ENCODE measurements at places on chromosomes 13 and 19. TPM values are rescaled to one million over a fixed set of nuclear protein-coding genes. Genes with fewer than 3 reads are reported as not detected.
A peak's percentile ranks its signal among the peaks of the same experiment; 100 is the strongest.

GRCh38 chr13:75934889-75935288, 298.8 kb downstream of the LMO7 start:
- no peaks in the 10 kb centered on the region for H3K4me1 ChIP-seq
- no peak overlapping the region for H3K4me3 ChIP-seq
- H3K27me3 ChIP-seq, result no peaks in the 10 kb centered on the region
- H3K36me3 ChIP-seq, result no peaks in the 10 kb centered on the region
- DNase-seq, result no peak

- no peaks in the 10 kb centered on the region for H3K27me3 ChIP-seq
- H3K4me1 ChIP-seq, result no peaks in the 10 kb centered on the region
- no peaks in the 10 kb centered on the region for H3K36me3 ChIP-seq
Observed at GRCh38 chr19:12885749-12886650, 1.0 kb downstream of the KLF1 start.

- no peak for DNase-seq
- H3K36me3 ChIP-seq, result no peaks in the 10 kb centered on the region
- H3K27ac ChIP-seq, result no peak overlapping the region
- H3K4me1 ChIP-seq, result no peaks in the 10 kb centered on the region
- no peaks in the 10 kb centered on the region for H3K27me3 ChIP-seq
Observed at GRCh38 chr13:77514336-77514726, 21.2 kb upstream of the SCEL start.

Gene KLF2
- 223 TPM for total RNA-seq

DNA sequence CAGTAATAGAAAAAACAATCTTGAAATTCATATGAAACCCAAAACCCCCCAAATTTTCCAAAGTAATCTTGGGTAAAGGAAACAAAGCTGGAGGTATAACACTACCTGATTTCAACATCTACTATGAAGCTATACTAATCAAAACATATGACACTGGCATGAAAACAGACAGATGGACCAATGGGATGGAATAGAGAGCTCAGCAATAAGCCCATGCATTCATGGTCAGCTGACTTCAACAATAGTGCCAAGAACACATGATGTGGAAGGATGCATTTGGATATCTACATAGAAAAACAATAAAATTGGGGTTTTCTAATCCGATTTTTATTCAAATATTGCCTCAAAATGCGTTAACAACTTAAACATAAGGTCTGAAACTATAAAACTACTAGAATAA, 32.2 kb upstream of the ZNF766 start:
- DNase-seq, result no peak
- no peaks in the 10 kb centered on the region for H3K4me1 ChIP-seq
- no peaks in the 10 kb centered on the region for H3K27me3 ChIP-seq
- no peak overlapping the region for H3K27ac ChIP-seq

Gene SHC2
- 31.4 TPM for total RNA-seq

DNA sequence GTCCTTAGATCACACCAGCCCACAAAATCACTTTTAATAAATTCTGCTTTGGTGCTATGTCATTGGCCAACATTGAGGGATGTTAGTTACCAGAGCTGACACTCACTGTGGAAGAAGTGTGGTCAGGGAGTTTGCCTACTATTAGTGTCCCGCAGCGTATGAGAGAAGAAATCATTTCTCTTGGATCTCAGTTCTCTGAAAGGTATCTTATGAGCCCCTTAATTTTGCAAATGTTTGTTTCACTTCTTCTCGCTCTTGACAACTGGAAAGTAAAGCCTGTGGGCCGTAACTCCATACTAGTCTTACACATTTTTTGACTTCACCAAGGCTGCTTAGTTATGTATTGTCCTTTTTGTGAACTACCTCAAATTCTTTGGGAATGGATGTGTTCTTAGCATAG, 80.9 kb downstream of the FLT1 start:
- no peak overlapping the region for H3K4me3 ChIP-seq
- no peaks in the 10 kb centered on the region for H3K36me3 ChIP-seq
- H3K27ac ChIP-seq, result no peak overlapping the region

Gene CEACAM19
- total RNA-seq, result 12.7 TPM

Gene KPNA3
- total RNA-seq, result 29.9 TPM

Gene ESD
- 113 TPM for total RNA-seq

Gene RAB4B
- 33.3 TPM for total RNA-seq

GRCh38 chr19:41977916-41978315, 16.1 kb downstream of the ATP1A3 start:
- H3K36me3 ChIP-seq, result no peaks in the 10 kb centered on the region
- H3K27me3 ChIP-seq, result no peaks in the 10 kb centered on the region
- no peak overlapping the region for H3K4me3 ChIP-seq
- no peak for DNase-seq
- no peaks in the 10 kb centered on the region for H3K4me1 ChIP-seq

DNA sequence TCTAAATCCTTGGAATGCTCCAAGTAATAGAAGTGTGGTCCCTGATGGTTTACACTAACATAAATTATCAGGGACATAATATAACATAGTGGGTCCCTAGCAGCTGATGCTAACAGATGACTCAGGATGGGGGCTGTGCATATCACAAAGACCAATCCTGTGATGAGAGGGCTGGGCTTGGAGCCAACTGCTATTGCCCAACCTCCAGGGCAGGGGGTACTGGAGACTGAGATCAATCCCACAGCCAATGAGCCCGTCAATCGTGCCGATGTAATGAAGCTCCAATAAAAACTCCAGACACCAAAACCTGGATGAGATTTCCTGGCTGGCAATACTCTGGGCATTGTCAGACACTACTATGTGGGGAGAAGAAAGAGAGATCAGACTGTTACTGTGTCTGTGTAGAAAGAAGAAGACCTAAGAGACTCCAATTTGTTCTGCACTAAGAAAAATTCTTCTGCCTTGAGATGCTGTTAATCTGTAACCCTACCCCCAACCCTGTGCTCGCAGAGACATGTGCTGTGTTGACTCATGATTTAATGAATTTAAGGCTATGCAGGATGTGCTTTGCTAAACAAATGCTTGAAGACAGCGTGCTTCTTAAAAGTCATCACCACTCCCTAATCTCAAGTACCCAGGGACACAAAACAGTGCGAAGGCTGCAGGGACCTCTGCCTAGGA, 33.4 kb downstream of the ABCC4 start:
- no peaks in the 10 kb centered on the region for H3K4me1 ChIP-seq
- no peak overlapping the region for H3K27ac ChIP-seq
- H3K27me3 ChIP-seq, result no peaks in the 10 kb centered on the region
- no peaks in the 10 kb centered on the region for H3K36me3 ChIP-seq
- no peak overlapping the region for H3K4me3 ChIP-seq
- DNase-seq, result peak; percentile 60

GRCh38 chr13:93118081-93118615, 108.5 kb upstream of the GPC6 start:
- H3K27ac ChIP-seq, result no peak overlapping the region
- no peak overlapping the region for H3K4me3 ChIP-seq
- H3K27me3 ChIP-seq, result no peaks in the 10 kb centered on the region
- DNase-seq, result no peak

Gene DLEU7
- 0.39 TPM for total RNA-seq

Gene VMAC
- 3.9 TPM for total RNA-seq

Gene ZNF823
- 8.7 TPM for total RNA-seq

- H3K36me3 ChIP-seq, result no peaks in the 10 kb centered on the region
- no peak for DNase-seq
- H3K4me3 ChIP-seq, result no peak overlapping the region
- H3K27ac ChIP-seq, result no peak overlapping the region
- no peaks in the 10 kb centered on the region for H3K4me1 ChIP-seq
Observed at GRCh38 chr19:51131780-51132680, 7.3 kb downstream of the SIGLEC9 start.

DNA sequence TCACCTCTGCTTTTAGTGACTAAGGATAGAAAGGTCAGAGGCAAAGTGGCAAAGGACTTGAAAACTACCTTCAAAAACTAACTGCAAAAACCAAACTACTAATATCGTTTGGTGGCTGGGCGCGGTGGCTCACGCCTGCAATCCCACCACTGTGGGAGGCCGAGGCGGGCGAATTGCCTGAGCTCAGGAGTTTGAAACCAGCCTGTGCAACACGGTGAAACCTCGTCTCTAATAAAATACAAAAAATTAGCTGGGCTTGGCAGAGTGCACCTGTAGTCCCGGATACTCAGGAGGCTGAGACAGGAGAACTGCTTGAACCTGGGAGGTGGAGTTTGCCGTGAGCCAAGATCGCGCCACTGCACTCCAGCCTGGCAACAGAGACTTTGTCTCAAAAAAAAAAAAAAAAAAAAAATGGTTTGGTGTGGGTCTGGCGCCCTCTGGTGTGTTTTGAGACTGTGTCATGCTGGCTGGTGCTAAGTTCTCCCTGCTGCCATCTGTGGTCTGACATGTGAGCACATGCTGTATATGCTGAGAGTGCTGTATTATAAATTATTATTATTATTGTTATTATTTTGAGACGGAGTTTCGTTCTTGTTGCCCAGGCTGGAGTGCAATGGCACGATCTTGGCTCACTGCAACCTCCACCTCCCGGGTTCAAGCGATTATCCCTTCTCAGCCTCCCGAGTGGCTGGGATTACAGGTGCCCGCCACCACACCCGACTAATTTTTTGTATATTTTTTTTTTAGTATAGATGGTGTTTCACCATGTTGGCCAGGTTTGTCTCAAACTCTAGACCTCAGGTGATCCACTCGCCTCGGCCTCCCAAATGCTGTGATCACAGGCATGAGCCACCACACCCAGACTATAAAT, 36.0 kb upstream of the RNF17 start:
- no peaks in the 10 kb centered on the region for H3K36me3 ChIP-seq
- peak; percentile 75 for DNase-seq
- H3K27me3 ChIP-seq, result no peaks in the 10 kb centered on the region
- no peak overlapping the region for H3K27ac ChIP-seq

DNA sequence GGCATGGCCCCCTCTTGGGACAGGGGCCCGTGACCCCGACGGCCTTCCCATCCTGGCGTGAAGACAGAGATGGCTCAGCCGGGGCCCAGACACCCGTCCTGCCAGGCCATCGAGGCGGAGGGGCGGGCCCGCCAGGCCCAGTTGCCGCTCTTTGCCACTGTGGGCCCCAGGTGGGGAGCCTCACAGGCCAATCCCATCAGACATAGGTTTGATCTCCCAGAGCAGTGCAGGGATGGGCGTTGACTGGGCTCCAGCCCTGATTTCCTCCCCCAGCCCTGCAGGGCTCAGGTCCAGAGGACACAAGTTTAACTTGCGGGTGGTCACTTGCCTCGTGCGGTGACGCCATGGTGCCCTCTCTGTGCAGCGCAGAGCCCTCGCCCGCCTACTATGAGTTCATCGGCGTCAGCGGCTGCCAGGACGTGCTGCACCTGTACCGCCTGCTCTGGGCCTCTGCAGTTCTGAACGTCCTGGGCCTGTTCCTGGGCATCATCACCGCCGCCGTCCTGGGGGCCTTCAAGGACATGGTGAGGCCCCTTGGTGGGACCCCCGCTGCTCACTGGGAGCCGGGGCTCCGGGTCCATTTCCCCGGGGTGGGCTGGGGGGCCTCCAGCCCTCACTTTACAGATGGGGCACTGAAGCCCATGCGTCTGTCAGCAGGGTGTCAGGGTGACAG, 42.4 kb downstream of the TMEM255B start:
- no peaks in the 10 kb centered on the region for H3K36me3 ChIP-seq
- H3K27me3 ChIP-seq, result no peaks in the 10 kb centered on the region
- peak; percentile 76 for DNase-seq
- H3K4me1 ChIP-seq, result no peaks in the 10 kb centered on the region
- H3K4me3 ChIP-seq, result no peak overlapping the region

- no peaks in the 10 kb centered on the region for H3K36me3 ChIP-seq
- peak overlapping the region; percentile 0 for H3K27ac ChIP-seq
- no peaks in the 10 kb centered on the region for H3K4me1 ChIP-seq
- peak overlapping the region; percentile 86 for H3K4me3 ChIP-seq
Observed at GRCh38 chr19:17243211-17243829, 2.4 kb downstream of the NR2F6 start.

GRCh38 chr19:48424694-48425219, 21.0 kb upstream of the GRWD1 start:
- H3K36me3 ChIP-seq, result no peaks in the 10 kb centered on the region
- no peaks in the 10 kb centered on the region for H3K27me3 ChIP-seq

DNA sequence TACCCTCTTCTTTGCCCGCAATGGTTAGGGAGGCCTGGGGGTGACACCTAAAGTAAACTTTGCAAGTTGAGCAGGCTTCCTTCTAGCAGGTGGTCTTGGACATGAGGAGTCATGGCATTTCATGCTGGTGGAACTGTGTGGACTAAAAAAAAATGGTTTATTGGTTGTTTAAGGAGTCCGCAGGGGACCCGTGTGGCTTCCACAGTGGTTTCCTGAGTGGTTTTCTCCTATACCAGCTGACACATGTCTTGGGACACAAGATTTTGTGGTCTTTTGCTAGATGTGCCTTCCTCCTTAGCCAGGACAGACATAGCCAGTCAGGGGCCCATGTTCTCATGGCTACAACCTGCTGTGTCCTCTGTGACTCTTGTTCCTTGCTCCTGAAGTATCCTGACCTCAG, 1.5 kb downstream of the ZNF543 start:
- no peak overlapping the region for H3K4me3 ChIP-seq
- H3K36me3 ChIP-seq, result peaks cover 10% of the 10 kb centered on the region
- H3K27me3 ChIP-seq, result no peaks in the 10 kb centered on the region
- no peak overlapping the region for H3K27ac ChIP-seq

Gene PPM1N
- total RNA-seq, result 0.88 TPM

DNA sequence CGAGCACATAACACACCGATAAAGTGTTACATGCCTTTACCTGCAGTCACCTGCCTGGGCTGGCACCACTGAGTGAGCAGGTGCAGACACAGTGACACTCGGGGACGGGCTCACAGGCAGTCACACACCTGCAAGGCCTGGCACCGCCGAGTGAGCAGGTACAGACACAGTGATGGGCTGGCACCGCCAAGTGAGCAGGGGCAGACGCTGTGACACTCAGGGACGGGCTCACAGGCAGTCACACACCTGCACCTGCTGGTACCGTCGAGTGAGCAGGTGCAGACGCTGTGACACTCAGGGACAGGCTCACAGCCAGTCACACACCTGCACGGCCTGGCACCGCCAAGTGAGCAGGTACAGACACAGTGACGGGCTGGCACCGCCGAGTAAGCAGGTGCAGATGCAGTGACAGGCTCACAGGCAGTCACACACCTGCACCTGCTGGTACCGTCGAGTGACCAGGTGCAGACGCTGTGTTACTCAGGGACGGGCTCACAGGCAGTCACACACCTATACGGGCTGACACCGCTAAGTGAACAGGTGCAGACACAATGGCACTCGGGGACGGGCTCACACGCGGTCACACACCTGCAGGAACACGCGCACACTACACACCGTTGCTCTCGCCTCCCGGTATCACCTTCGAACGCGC, 470 bp downstream of the ZNF835 start:
- H3K4me1 ChIP-seq, result no peaks in the 10 kb centered on the region
- H3K4me3 ChIP-seq, result peak overlapping the region; percentile 68
- no peaks in the 10 kb centered on the region for H3K27me3 ChIP-seq
- no peak overlapping the region for H3K27ac ChIP-seq
- no peak for DNase-seq
- no peaks in the 10 kb centered on the region for H3K36me3 ChIP-seq

- H3K4me1 ChIP-seq, result no peaks in the 10 kb centered on the region
- H3K27ac ChIP-seq, result no peak overlapping the region
- no peaks in the 10 kb centered on the region for H3K27me3 ChIP-seq
- H3K36me3 ChIP-seq, result no peaks in the 10 kb centered on the region
- DNase-seq, result no peak
Observed at GRCh38 chr19:54530866-54531265, 28.2 kb downstream of the LAIR2 start.

Measured in aorta (tissue), 5 donors.